Activated CD4-positive, alpha-beta memory T cell treated with anti-CD3 and anti-CD28 coated beads, Interleukin-2, amount 10 ng/mL, durations not matched to agents 7 days and 5 days (primary cell): ENCODE measurements at places on chromosomes 2 and 18.

DNA sequence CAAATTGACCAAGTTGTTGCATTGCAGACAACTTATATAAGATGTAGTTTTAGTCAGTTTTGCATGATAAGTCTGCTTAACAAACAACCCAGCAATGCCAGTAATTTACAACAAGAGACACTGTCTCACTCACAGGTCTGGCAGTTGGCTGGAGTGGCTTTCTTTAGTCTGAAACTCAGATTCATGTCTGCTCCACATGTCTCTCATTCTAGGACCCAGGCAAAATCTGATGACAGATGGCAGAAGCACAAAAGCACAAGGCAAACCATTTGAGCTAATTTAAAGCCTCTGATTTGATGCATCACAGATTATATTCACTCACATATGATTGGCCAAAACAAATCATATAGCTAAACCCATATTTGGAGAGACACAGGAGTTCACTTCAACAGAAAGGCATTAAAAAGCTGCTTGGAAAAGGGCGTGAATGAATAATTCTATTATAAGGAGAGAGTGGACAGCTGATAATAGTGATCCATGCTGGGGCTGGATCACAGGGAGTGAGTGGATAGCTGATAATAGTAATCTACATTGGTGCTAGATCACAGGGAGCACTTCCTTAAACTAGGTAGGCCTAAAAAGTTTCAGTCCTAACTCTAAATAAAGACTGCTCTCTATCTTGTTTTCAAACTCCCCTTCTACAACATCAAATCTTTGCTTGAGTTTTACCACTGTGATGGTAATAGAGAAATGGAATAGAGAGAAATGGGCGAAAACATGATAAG lies 593.2 kb upstream of the ZNF804A start:
- no peak for DNase-seq

GRCh38 chr2:140246957-140247356 lies 1466.8 kb upstream of the NXPH2 start:
- DNase-seq = no peak

DNA sequence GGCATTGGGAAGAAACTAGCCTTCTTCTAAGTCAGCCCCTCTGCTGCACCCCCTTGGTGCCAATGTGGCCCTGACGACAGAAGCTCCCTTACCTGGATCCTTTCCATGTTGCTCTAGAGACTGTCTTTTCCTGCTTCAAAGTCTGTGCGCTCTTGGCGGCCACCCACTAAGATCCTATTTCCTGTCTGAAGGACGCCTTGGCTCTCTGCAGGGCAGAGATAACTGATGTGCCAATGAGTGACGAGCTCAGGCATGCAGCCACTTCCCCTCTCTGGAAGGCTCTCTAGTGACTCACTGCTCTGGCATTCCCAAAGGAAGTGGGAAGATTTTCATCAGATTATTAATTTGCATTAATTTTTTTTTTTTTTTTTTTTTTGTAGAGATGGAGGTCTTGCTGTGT lies 273.5 kb downstream of the CDH20 start:
- no peak for DNase-seq

GRCh38 chr2:159094173-159094737 lies 125.8 kb downstream of the TANC1 start:
- DNase-seq = no peak

DNA sequence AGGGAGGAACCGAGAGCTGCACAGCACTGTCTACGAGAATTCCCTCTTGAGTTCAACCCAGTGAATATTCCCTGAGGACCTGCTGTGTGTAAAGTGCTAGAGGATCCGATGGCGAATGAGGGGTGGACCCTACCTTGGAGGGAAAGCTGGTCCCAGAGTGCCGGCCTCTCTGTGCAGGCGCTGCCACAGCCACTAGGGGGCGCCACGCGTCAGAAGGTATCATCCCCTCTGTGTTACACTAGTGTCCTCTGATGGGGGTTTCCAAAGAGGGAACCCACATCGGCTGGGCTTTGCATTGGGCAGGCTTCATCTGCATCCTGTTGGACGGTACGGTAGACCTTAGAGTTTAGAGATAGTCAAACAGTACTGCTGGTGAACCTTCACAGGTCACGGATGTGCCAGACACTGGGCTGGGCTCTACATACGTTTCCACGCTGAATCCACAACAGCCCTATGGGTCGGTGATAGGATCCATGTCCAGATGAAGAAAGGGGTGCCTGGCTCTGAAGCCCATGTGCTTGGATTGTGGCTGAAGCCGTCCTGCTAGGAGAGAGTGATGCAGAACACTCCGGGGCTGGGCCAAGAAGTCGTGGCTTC lies 39.0 kb downstream of the COA5 start:
- peak; percentile 66 for DNase-seq

GRCh38 chr2:74530239-74531187 lies 780 bp downstream of the HTRA2 start:
- DNase-seq = peak; percentile 63

DNA sequence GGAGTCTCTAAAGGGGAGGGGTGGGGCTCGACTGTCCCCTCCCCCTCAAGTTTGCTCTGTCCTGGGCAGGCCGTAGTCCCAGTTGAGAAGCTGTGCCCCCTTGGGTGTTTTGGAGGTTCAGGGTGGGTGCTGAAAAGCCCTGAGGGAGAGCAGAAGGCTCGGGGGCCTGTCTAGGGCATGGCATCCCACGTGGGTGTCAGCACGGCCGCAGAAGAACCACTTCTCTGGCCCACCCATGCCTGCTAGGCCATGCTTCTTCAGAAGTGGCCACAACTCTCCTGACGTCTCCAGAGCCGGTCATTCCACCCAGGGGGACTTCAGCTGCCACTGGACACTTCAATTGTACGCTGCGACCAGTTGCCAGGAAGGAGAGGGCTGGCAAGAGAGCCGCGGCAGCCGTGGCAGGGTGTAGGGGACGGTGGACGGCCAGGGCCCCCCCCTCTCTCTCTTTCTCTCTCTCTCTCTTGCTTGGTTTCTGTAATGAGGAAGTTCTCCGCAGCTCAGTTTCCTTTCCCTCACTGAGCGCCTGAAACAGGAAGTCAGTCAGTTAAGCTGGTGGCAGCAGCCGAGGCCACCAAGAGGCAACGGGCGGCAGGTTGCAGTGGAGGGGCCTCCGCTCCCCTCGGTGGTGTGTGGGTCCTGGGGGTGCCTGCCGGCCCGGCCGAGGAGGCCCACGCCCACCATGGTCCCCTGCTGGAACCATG lies at the start of gene INPP5D:
Gene INPP5D (plus strand): TSS at position 546 of the 704 bp plus-strand sequence. CDS start 137 bp downstream, at position 683.
- DNase-seq = peak; percentile 83
